CD4-positive, alpha-beta memory T cell (primary cell): ENCODE measurements at places on chromosomes 13 and 19. TPM values are rescaled to one million over a fixed set of nuclear protein-coding genes. Genes with fewer than 3 reads are reported as not detected.

The KIR2DL3 gene
- not detected for total RNA-seq

The PSPN gene
- total RNA-seq, result 4.6 TPM

The COL5A3 gene
- 4.3 TPM for total RNA-seq

GRCh38 chr13:52847322-52847681 lies 1.1 kb downstream of the PCDH8 start:
- DNase-seq, result no peak

DNA sequence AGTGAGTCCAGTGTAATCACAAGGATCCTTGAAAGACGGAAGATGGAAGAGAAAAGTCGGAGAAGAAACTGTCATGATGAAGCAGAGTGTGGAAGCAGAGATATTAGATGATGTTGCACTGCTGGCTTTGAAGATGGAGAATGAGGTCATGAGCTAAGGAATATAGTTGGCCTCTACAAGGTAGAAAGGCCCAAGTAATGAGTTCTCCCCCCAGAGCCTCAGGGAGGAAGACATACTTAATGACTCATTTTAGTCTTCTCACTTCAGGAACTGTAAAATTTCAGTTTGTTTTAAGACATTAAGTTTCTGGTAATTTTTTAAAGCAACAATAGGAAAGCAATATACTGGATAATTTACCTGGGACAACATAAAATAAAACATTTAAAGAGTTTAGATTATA lies 1331.5 kb upstream of the PCDH20 start:
- DNase-seq, result no peak
